ENCODE measurements at places on chromosomes 3 and 15. TPM values are rescaled to one million over a fixed set of nuclear protein-coding genes. Genes with fewer than 3 reads are reported as not detected.

The KCNH8 gene
- total RNA-seq: 2.3 TPM

The SLC15A2 gene
- 1.0 TPM for total RNA-seq

The GOLGA6L7 gene
- total RNA-seq: not detected

The AGBL1 gene
- total RNA-seq: 6.2 TPM

The ZBED2 gene
- 0.06 TPM for total RNA-seq

The CP gene
- not detected for total RNA-seq

The IL5RA gene
- total RNA-seq: not detected

The ZPLD1 gene
- total RNA-seq: 0.31 TPM

The SCAMP5 gene
- 24.9 TPM for total RNA-seq

The GOLGA8T gene
- total RNA-seq: not detected

The PPM1L gene
- 25.2 TPM for total RNA-seq

Measured in neural progenitor cell (in vitro differentiated cells).